Fibroblast of skin of left biceps (primary cell): ENCODE measurements at places on chromosomes 3 and 15.

DNA sequence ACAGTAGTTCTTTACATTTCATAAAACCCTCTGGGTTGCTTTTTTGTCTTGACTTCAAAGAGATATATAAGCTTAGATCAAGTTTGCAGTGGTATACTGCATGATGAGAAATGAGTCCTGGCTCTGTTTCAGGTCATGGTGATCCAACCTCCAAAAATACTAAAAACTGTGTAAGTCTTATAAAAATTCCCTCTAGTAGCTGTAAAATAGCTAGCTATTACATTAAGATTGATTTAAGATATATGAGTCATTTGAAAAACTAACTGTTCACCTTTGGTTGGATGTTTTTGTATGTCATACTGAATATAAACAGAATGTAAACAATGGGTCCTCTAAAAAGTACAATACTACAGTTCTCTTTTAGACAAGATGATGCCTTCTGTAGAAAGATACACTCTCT, 879.2 kb downstream of the ROBO1 start:
- DNase-seq: no peak

DNA sequence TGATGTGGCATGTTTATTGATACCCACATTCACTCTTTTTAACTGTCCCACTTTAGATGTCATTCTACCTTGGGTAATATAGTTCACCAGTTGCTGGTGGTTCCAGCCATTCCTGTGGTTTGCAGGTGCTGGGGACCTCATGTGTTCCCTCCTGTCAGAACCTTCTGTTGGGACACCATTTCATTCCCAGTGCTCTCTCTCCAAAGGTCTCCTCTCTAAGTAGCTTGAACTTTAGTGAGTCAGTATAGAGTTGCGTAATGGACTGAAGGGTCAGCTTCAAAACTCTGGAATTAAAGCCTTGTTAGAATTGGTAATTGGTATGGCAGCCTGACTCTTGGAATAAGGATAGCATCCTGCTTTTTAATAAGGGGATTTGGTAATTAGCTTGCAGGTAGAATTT, 108.5 kb downstream of the PLCL2 start:
- DNase-seq: no peak

- DNase-seq: no peak
Observed at GRCh38 chr15:25686780-25687179, 176.3 kb downstream of the ATP10A start.

GRCh38 chr3:127438951-127439350, 151.1 kb upstream of the PRR20G start:
- no peak for DNase-seq

- no peak for DNase-seq
Observed at GRCh38 chr15:96851613-96852012, 521.1 kb downstream of the NR2F2 start.

- DNase-seq: no peak
Observed at GRCh38 chr3:43073116-43073835, 32.6 kb downstream of the POMGNT2 start.

- no peak for DNase-seq
Observed at GRCh38 chr15:48017747-48018146, 103.0 kb upstream of the SLC24A5 start.

GRCh38 chr3:40877631-40878463, 321.5 kb upstream of the CTNNB1 start:
- peak; percentile 18 for DNase-seq

- peak; percentile 14 for DNase-seq
Observed at GRCh38 chr3:55089211-55089610, 161.4 kb upstream of the LRTM1 start.

DNA sequence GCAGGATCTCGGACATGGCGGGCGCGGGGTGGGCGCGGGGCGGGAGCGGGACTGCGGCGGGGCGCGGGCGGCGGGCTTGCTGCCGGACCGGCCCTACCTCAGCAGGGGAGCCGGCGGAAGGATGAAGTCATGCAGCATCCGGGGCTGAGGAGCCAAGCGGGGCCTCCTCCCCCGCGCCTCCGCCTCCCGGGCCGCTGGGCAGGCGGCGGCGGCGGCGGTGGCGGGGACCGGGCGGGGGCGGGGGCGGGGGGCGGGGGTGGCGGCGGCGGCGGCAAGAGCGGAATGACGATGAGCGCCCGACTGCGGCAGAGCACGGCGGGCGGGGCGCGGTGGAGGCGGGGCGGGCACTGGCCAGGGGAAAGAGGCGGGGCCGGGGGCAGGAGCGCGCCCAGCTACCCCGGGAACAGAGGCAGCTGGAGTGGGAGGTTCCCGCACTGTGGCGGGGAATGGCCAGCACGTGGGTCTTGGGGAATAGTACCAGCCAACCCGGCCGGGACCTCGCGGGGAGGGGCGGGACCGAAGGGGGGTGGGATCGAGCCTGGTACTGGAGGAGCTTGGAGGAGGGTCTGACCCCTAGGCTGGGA, at the start of gene CAMK2N2:
Gene CAMK2N2, minus strand, starts transcription at position 284 of the 584 bp plus-strand sequence. Its CDS starts 268 bp downstream, at position 16.
- DNase-seq: no peak

DNA sequence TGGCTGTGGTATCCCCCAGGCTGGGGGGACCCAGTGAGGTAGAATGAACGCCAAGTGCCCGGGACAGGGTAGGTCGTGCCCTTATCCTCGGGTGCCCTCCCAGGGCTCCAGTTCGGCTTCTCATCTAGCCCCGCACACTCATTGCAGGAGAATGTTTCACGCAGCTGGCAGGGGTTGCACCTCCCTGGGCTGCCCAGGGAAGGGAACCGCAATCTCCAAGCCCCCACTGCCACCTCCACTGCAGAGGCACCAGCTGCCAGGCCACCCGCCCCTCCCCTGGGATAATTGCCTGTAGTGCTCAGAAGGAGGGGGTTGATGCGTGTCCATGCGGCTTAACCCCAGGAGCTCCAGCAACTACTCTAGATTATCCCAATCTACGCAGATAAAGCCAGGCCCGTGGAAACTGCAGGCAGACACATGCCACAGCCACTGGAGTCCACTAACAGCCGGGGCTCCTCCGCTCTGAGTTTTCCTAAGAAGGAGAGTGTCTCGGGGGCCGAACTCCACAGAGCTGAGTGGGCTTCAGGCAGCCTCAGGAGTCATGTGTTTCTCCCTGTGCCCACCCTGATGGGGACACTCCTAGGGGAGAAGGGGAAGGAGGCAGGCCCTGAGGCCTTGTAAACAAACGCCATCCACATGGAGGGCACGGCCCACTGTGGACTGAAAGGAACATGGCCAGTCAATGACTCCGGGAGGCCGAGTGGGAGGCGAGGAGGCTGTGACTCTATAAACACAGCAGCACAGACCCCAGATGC, 137.2 kb upstream of the IQSEC1 start:
- no peak for DNase-seq

DNA sequence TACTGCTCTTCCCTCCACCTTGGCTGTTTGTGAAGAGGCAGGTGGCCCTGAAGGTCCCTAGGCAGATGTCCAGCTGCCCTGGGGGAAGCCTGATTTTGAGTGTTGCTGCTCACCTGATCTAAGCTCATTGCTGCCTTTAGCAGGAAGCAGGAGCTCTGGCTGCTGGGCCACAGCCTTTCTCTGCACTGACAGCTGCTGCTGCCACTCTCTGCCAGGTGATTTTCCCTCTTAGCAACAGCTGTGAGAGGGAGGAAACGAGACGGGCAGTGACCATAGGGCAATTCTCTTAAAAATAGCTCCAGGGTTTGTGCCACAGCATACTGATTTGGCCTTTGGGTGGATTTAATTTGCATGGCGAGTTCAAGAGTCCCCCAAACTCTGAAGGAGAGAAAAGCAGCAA, 415.8 kb upstream of the SEMA6D start:
- DNase-seq: no peak

GRCh38 chr15:34216527-34217270, 6.8 kb upstream of the KATNBL1 start:
- DNase-seq: no peak

DNA sequence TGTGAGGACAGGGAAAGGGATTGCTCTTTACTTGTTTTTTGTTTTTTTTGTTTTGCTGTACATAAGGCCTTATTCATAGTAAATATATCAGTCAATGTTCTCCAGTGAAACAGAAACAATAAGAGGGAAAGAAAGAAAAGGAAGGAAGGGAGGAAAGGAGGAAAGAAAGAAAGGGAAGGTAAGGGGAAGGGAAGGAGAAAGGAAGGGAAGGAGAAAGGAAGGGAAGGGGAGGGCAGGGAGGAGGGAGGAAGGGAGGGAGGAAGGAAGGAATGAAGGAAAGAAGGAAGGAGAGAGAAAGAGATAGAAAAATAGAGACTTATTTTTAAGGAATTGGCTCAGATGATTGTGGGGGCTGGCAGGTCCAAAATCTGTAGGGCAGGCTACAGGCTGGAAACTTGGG, 37.2 kb downstream of the TIMP4 start:
- DNase-seq: no peak

DNA sequence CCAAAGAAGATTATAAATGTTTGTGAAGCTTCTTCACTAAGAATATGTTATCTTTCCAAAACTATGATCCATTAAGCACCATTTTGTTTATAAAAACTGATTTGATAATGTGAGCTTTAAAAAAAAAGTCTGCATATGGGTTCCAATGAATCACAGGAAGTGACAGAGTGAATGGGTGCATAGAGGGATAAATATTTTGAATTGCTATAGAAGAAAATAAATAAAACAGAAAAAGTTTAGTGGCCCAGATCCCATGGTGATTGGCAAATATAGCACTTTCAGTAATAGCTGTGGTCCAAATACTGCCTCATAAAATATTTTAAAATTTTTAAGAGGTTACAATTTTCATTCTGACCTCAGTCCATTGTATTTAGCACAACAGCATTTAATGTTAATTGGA, 19.2 kb downstream of the CPA3 start:
- DNase-seq: no peak

DNA sequence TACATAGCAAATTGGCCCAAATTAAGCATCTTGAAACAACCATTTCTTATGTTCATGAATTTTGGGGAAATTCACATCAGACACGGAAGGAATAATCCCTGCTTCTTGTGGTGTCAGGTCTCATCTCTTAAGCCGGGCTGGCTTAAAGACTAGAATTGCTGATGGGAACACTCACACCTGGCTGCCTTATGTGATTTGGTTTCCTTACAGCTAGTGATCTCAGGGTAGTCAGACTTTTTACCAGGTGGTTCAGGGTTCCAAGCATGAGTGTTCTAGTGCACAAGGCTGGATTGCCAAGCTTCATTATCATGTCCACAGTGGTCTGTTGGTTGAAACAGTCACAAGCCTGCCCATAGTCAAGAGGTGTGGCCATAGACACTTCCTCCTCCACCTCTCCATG, 20.3 kb upstream of the CCNL1 start:
- DNase-seq: no peak

DNA sequence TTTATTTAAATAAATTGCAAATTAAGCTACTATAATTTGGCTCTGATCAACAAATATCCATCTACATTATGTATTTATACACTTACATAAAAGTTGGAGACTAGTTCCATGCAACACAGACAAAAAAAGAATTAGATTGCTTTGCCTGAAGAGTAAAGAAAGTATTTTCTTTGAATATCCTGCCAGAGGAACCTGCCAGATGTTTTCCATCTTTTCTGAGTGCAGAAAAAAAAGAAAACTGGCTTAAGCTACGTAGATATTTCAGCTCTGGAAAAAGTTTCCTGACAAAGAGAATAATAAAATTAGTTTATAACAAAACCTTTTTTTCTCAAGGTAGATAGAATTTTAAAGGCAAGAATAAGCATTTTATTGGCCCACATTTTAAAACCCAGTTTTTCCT, 607.5 kb upstream of the NAALADL2 start:
- no peak for DNase-seq

- DNase-seq: no peak
Observed at GRCh38 chr3:31157047-31157694, 262.7 kb upstream of the GADL1 start.

DNA sequence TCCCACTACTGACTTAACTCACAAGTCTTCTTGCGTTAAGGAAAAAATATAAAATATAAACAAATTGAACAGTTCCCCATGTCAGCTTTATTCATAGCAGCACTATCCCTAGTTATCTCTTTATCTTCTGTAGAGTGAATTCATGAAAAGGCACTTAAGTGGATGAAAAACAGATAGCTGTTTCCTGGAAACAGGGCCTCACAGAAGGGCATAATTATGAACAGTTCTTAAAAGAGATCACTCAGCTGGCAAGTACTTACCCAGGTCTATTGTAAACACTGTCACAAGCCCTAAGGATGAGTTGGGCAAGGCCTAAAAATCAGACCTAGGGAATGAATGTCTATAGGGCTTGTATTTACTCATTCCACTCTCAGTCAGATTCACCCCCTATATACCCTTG, 10.7 kb downstream of the MB21D2 start:
- DNase-seq: no peak

DNA sequence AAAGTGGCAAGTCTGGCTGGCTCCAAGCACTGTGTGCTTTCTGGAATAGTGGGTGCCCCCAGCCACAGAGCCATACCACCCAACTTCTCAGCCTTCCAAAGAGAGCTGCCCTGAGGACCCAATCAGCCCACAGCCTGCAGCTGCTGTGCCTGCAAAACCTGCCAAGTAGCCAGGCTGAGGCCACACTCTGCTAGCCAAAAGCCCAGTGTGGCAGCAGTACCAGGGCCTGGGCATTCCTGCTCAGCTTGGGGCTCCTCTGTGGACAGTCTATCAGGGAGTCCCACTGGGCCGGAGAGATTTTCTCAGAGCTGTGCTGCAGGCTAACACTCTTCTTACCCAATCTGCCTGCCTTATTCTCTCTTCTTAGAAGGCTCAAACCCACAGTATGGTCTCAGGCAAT, 136.5 kb downstream of the TPRA1 start:
- no peak for DNase-seq

GRCh38 chr15:31014608-31014925, 23.1 kb upstream of the MTMR10 start:
- no peak for DNase-seq

GRCh38 chr3:136631424-136631823, 120.8 kb downstream of the STAG1 start:
- no peak for DNase-seq

- DNase-seq: no peak
Observed at GRCh38 chr3:3851621-3852323, 52.5 kb downstream of the LRRN1 start.

DNA sequence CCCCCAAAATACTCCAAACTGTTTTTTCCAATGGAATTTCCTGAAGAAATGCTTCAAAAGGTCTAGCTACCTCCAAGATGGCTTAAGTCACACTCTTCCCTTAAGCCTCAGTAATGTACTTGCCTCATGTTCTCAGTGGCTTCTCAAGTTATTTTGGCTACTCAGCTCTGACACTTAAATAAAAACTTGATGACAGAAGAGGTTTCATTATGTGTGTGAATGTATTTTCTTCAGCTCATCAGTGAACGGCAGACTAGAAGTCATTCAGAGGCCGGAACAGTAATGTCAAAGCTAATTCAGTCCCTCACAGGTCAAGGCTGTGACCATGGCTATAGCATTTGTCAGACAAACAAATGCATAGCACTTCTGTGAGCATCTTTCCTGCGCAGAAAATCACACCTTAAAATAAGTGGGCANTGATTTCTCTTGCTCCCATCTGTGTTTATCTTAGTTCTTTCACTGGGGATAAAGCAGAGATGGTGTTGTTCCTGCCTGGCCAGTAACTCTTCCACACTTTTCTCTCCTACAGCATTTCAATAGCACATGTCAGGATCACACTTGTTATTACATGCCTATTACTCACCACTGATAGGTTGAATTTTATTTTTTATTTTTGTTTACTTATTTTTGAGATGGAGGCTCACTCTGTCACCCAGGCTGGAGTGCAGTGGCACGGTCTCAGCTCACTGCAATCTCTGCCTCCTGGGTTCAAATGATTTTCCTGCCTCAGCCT, 68.5 kb upstream of the PLCL2 start:
- no peak for DNase-seq

- DNase-seq: no peak
Observed at GRCh38 chr3:98548544-98548943, 16.8 kb downstream of the GPR15 start.
